ENCODE measurements at places on chromosomes 12 and 14. TPM values are rescaled to one million over a fixed set of nuclear protein-coding genes. Genes with fewer than 3 reads are reported as not detected.

- no peak for DNase-seq
- peaks cover 15% of the 10 kb centered on the region for H3K4me1 ChIP-seq
- no peak overlapping the region for H3K27ac ChIP-seq
- H3K27me3 ChIP-seq = no peaks in the 10 kb centered on the region
- H3K4me3 ChIP-seq = no peak overlapping the region
These were observed 90.6 kb downstream of the CALM1 start for GRCh38 chr14:90487462-90487861.

GRCh38 chr14:54048736-54049135 is 92.1 kb upstream of the BMP4 start:
- no peak overlapping the region for H3K27ac ChIP-seq
- H3K4me1 ChIP-seq = no peaks in the 10 kb centered on the region
- no peaks in the 10 kb centered on the region for H3K36me3 ChIP-seq
- DNase-seq = no peak
- H3K4me3 ChIP-seq = no peak overlapping the region

DNA sequence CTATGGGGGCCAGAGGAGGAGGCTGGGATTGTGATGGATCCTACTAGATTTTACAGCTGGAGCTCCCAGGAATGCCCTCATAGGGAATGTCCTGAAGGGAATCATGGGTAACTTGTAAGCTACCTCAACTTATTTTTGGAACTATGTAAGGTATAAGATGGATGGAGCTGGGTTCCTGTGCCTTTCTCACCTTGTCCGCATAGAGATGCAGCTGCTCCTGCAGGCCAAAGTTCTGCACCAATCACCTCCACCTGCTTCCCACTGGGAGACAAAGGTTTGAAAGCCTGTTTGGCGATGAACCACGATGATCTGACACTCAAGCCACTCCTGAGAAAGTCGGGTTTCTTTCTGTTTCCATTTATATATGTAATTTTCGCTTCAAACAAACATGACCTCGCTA is 648 bp upstream of the AKAP5 start:
- peaks cover 3% of the 10 kb centered on the region for H3K4me1 ChIP-seq
- H3K36me3 ChIP-seq = no peaks in the 10 kb centered on the region
- H3K4me3 ChIP-seq = peak overlapping the region; percentile 57
- H3K27me3 ChIP-seq = no peaks in the 10 kb centered on the region
- no peak for DNase-seq

GRCh38 chr12:48447755-48448154 is 24.6 kb upstream of the ANP32D start:
- no peaks in the 10 kb centered on the region for H3K27me3 ChIP-seq
- H3K4me1 ChIP-seq = no peaks in the 10 kb centered on the region
- H3K27ac ChIP-seq = no peak overlapping the region
- no peak overlapping the region for H3K4me3 ChIP-seq
- no peak for DNase-seq

DNA sequence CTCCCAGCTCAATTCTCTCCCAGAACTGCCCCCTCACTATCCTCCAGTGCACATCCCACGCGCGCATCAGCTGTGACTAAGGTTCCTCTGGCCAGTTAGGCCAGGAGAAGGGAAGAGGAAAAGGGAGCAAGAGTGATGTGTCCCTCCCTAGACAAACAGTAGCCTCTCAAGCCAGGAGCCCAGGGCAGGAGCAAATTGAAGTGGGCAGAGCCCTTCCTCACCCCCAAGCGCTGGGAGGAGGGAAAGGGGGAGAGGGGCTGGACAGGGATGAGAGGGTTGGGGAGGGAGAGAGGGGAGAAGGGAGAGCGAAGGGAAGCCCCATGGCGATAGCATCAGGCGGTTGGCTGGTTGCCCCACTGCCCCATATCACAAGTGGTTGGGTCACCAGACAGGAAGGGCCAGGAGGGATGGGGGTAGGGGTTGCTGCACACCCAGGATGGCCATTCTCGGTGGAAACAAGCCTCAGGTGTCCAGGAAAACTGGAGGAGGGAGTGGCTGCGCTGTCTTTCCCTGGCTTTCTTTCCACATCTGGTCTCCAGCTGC is 1.1 kb downstream of the CD63 start:
- DNase-seq = no peak
- H3K27ac ChIP-seq = peak overlapping the region; percentile 62
- H3K4me3 ChIP-seq = peak overlapping the region; percentile 60
- H3K4me1 ChIP-seq = peaks cover 45% of the 10 kb centered on the region

The TMTC1 gene
- 0.26 TPM for total RNA-seq

DNA sequence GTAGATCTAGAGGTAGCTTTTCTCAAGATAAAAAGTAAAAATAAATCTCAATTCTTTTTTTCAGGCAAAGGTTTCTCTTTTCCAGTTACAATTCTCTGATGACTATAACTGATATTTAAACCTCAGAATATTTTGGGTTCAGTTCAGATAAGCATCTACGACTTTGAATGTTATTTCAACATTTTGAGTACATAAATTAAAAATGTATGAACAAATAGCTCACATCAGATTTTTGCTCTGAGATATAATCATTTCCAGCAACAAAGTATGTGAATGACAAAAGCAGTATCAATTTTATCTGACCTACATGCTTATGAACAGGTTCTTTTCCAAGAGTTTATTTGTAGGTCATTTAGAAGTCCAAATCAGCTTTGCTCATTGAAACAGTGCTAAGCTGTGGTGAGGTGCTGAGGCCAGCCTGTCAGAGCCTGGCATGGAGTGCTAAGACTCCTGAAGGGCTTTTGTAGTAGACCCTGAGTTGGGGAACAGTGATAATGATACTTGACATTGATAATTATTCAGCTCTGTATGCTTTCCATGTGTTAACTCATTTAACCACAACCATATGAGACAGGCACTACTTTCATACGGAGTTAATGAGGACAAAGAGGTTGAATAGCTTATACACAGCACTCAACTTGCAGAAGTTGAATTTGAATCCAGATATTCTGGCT is 205.0 kb upstream of the DCN start:
- no peak for DNase-seq
- H3K4me1 ChIP-seq = no peaks in the 10 kb centered on the region
- no peak overlapping the region for H3K27ac ChIP-seq
- H3K4me3 ChIP-seq = no peak overlapping the region

The VDR gene
- total RNA-seq = 3.3 TPM

The SERPINA3 gene
- total RNA-seq = 4.0 TPM
